ENCODE measurements at places on chromosomes 1 and 21.

- no peak for DNase-seq
Measured at GRCh38 chr1:217747156-217747769, 116.1 kb downstream of the SPATA17 start.

GRCh38 chr1:153678519-153679336 is at the start of gene NPR1:
Gene NPR1, plus strand, starts transcription at chr1:153678688. Its CDS starts 421 bp downstream, at chr1:153679109.
- DNase-seq: no peak

GRCh38 chr1:38059635-38060250 is 13.2 kb upstream of the POU3F1 start:
- no peak for DNase-seq

DNA sequence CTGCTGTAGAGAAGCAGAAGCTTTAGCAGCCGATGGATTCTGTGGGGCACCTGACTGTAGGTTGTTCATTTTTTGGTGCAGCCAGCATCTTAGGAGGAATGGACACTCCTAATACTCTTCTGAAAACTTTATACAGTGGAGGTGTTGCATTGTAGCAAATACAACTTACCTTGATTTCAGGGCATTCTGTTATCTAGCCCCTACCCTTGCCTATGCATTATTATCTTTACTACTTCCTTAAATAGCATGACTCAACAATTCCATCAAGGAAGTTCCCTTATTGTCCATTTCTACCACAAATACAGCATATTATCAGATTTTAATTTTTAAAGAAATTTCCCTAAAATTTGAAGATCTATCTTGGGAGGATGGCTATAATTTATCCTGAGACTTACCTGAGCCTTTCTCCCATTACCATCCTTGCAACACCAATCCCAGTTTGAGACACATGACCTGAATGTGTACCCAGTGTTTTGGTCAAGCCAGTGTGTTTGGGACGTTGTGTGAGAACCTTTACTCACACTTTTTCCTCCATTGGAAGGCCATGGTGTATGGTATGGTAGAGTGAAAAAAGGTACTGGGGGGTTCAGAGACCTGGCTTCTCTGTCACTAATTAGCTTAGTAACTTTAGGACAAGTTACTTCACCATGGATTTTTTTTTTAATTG is 9.2 kb downstream of the POU2F1 start:
- no peak for DNase-seq

DNA sequence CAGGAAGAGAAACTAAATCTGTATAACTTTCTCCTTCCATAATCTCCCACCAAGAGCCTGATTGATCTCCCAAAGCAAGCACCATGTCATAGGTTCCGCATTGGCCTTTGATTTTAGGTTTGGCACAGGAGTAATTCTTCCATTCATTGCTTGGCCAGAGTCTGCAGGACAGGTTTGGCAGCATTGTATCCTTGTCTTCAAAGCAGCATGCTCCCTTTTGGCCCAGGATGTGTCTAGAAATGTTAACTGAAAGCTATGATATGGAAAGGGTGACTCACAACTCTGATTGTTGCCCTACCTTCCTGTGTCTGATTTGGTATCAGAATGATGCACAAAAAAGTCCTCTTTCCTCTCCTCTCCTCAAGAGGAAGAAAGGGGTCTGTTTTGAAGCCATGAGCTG is 824.3 kb upstream of the PRMT6 start:
- DNase-seq: no peak

DNA sequence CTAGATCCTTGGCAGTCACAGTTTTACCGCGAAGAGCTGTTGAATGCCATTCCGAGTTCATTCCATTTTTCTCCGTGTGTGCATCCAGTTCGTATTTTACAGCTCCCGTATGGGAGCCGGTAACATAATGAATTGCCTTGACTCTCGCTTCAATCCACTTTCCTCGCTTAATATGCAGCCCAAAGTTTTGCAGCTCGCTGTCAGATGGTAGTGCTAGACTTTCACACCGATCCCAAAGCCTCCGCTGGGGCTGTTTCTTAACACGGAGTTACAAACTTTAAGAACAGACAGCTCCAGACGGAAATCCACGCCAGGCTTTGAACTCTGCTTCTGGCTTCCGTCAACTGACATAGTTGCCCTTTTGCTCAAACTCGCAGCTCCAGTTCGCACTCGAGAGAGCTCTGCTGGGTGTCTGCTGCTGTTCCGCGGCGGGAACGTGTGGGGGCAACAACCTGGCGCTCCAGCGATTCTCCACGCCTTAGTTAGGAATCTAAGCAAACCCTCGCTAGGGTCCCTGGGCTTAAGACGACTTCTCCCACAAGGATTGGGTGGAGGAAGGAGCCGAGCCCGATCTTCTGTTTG is 3.5 kb upstream of the ARID1A start:
- DNase-seq: peak; percentile 90

- DNase-seq: no peak
Measured at GRCh38 chr1:9603766-9604753, 15.3 kb downstream of the TMEM201 start.

DNA sequence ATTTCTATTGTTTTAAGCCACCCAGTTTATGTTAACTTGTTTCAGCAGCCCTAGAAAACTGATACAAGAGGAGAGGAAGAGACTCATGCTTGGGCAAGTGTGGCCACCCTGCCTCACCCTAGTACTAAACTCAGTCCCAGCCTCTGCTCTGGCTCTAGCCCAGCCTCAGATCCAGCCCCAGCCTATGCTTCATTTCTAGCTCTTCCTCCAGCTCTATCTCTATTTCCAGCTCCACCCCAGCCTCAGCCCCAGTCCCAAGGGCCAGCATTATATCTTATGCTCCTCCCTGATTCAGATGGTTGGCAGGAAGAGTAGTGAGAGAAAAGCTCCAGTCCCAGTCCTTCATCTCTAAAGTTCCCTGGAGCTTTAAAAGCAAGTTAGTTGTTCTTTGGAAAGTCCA is 535.5 kb downstream of the PTPRC start:
- DNase-seq: no peak

GRCh38 chr1:163842571-163842970 is 520.8 kb downstream of the NUF2 start:
- no peak for DNase-seq
